ENCODE measurements at places on chromosomes 4 and X. TPM values are rescaled to one million over a fixed set of nuclear protein-coding genes. Genes with fewer than 3 reads are reported as not detected.

The FSTL5 gene
- 2.1 TPM for total RNA-seq

The SORBS2 gene
- 83.4 TPM for total RNA-seq

The PAGE4 gene
- total RNA-seq = 13.3 TPM

The SPANXA2 gene
- total RNA-seq = not detected

The RRAGB gene
- 34.1 TPM for total RNA-seq

The PTTG2 gene
- 2.1 TPM for total RNA-seq

The SYP gene
- total RNA-seq = 4.7 TPM

The RAB28 gene
- total RNA-seq = 28.5 TPM

The ATP8A1 gene
- 59.2 TPM for total RNA-seq

The HPGD gene
- 148 TPM for total RNA-seq

The SFRP2 gene
- 119 TPM for total RNA-seq

The MAGEA9B gene
- not detected for total RNA-seq

The SPACA5 gene
- not detected for total RNA-seq

The SHROOM3 gene
- 11.7 TPM for total RNA-seq

The USP17L29 gene
- total RNA-seq = not detected

The PAGE5 gene
- not detected for total RNA-seq

The IL9R gene
- total RNA-seq = 0.63 TPM
